HFFc6 (cell line): ENCODE measurements at places on chromosomes 1 and 21. TPM values are rescaled to one million over a fixed set of nuclear protein-coding genes. Genes with fewer than 3 reads are reported as not detected.
A peak's percentile ranks its signal among the peaks of the same experiment; 100 is the strongest.

Gene CTPS1
- 89.7 to 126 TPM (median 90.1 TPM) in 3 replicates for total RNA-seq

- DNase-seq, result peak; percentile 68
Observed at GRCh38 chr1:53025034-53025768, 36.8 kb upstream of the PODN start.

GRCh38 chr1:6472391-6472790 is 6.4 kb upstream of the TNFRSF25 start:
- no peak for DNase-seq

DNA sequence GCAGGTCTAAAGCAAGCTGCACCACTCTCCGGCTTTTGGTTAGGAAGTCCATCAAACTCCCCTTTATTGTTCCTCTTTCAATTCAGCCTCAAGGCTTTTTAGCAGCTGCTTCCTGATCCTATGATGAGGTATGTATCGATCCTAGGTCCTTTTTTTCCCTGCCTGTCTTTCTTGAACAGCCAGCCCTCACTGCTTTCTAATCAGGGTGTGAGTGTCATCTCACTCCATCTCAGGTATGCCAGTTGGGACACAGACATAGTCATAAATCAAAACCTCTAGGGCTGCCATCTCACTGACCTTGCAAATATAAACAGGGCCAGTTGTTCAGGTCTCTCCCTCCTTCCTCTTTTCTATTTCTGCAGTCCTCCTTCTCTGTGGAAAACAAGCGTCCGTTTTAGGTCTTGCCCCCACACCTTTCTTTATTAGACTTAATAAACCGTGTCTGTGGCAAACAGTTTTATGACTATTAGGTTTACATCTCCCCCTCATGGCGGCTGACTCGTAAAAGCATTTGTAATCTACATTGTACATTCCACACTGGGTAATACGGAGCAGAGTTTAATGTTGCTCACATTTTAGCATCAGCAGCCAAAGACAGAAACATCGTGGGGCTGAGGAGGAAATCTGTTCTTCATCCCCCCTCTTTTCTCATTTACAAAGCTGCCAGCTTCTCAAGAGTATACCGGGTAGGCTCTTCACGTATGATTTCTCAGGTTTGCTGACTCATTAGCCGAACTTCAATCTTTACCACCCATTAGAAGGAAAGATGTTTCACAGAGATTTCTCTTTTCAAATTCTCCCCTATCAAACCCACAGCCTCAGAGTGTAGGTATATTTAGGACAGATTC is 11.6 kb downstream of the STYXL2 start:
- no peak for DNase-seq

GRCh38 chr1:19706136-19706535 is 41.5 kb downstream of the HTR6 start:
- DNase-seq, result no peak
